Frontal cortex (tissue), 4 donors: ENCODE measurements at places on chromosomes 4 and X.
A peak's percentile ranks its signal among the peaks of the same experiment; 100 is the strongest.

DNA sequence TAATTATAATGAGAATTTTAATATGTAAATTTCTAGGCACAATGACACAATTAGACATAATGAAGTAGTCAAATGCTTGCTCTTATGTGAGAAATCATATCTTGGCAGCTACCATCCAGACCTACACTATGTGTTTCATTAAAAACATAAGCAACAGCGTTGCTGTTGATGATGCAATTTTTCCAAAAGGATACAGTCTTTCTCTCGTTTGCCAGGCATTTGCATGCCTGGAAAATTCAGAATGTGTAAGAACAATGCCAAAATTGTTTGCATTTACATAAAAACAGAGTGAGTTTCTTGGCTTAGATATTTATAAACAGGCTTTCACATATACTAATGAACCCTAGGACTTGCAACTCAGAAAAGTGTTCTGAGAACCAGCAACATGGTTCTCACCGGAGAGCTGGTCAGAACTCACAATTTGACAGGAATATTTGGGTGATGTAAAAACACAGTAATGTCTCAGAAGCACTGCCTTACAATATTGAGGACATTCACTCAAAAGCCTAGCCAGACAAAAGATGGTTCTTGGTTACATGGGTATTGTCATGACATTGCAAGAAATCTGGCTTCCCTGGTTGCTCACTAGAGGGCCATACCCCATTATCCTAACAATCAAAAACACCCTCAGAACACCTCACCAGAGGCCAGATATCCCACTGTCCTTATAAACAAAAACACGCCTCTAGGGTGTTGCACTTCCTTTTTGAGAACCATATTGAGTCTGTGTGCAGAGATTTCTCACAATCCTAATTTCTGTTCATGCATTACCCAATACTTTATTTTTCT is 1029.0 kb upstream of the AGA start:
- no peak for DNase-seq

DNA sequence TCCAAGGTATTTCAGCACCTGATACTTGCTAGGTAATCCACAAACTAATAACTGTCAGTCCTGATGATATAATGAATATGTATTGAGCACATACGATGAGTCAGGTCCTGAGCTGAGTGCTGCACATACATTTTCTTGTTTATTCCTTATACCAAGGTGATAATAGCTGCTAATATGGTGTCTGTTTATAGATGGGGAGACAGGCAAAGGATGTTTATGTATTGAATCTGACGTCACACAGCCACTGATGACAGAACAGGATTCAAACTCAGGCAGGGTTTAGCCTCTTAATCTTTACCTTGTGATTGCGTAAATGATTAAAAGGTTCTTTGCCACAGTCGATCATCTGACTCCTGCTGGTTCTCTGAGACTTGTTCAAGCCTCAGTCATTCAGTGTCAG is 609.9 kb upstream of the CPEB2 start:
- no peak for DNase-seq

GRCh38 chr4:79292008-79292407 is 33.9 kb downstream of the NAA11 start:
- no peak for DNase-seq

- peak; percentile 46 for DNase-seq
These were observed 25.5 kb downstream of the IRF2 start for GRCh38 chr4:184448821-184449220.

DNA sequence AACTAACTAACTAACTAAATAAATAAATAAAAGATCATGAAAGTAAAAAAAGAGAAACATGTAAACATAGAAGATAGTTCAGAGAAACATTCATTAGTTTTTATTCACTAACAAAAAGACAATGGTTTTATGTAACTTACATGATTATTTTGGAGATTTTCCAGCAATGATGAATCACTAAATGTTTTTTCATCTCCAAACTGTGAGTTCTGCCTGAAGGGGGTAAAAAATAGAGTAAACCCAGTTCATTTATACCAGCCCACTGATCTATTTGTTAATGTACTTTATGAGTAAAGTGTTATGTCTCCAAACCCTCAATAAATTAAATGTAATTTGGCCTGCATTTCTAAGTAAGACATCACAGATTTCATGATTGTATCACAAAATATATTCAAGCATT is 101.1 kb downstream of the ATP8A1 start:
- DNase-seq: no peak

DNA sequence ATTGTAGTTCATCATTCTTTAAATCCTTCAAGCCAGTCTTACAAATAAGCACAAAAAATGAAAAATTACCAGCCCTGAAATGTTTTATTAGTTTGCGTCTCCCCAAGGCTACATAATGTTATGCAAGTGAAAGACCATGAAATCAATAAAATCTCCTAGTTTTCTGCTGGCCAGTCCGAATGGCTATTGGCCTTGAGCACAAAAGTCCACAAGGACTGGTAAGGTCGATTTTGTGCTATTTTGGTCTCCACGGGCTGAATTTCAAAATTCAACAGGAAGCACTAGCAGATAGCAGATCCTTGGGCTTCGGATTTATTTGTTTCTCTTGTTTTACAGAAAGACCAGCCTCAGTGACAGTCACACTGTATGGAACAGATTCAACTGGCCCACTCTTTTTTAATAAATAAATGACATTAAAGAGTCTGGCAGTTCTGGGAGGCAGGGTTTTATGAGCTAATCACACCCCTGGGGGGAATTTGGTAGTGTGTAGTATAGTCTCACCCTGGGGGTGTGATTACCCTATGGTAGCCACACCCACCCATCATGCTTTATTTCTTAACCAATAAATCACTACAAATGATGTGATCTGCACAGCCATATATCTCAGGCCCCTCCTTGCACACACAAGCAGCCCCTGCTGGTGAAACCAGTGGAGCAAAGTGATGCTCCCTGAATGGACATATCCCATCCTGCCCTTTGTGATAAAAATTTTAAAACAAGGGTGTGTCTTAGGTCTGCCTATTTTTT is 51.1 kb upstream of the TMEM33 start:
- DNase-seq: no peak

- DNase-seq: no peak
These were observed 163.2 kb upstream of the INTU start for GRCh38 chr4:127469542-127469941.

DNA sequence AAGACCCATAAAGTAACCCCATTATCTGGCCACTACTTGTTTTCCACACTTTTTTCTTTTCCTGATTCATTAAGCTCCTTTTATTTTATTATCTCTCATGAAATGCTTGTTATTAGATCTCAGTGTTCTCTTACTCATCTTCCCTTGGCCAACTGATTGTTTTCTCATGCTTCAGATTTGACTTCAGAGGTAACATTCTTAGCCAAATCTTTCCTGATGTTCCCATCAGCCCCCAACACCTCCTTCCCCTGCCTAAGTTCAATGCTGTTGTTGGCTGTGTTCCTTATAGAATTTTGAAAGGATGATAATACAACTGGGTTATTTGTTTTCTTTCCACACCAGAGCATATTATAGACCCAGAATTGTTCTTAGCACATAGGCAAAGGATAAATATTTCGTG is 75.6 kb downstream of the BMPR1B start:
- DNase-seq: no peak

DNA sequence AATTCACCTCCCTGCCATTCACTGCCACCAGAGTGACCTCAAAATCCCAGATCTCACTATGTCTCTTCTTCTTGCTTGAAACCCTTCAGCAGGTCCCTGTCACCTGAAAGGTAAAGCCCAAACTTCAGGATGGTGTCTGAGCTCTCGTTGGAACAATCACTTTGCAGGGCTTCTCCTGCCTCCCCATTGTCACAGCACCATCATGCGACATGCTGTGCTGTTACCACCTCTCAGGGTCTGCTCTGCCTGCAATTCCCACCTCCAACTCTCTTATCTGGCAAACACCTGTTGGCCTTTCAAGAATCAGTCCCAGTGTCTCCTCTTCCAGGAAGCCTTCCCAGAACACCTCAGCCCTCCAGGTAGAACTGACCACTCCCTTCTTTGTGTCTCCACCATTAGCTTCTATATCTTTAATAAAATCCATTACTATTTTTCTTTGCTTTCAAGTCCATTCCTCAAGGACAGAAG is 46.2 kb downstream of the SEL1L3 start:
- DNase-seq: no peak

GRCh38 chr4:167715176-167715575 is 377.2 kb upstream of the ANXA10 start:
- DNase-seq: no peak

DNA sequence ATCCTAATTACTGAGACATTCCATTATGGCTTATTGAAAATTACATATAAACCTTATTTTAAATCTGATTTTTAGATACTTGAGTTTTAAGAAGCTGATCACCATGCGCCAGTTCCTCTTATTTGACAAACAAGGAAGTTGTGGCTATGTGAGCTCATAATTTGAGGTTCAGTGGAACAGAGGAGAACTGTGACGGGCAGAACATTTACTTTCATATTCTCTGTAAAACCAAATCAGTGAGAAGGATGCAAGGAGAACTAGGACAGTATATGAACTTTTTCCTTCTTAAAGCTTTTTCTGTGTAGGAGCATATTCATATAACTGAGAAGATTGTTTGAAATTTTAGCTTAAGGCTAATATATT is 25.3 kb downstream of the STIM2 start:
- DNase-seq: no peak

GRCh38 chr4:138308356-138308755 is 66.2 kb upstream of the SLC7A11 start:
- DNase-seq: no peak

GRCh38 chr4:6788123-6788522 is 5.6 kb downstream of the KIAA0232 start:
- DNase-seq: no peak

DNA sequence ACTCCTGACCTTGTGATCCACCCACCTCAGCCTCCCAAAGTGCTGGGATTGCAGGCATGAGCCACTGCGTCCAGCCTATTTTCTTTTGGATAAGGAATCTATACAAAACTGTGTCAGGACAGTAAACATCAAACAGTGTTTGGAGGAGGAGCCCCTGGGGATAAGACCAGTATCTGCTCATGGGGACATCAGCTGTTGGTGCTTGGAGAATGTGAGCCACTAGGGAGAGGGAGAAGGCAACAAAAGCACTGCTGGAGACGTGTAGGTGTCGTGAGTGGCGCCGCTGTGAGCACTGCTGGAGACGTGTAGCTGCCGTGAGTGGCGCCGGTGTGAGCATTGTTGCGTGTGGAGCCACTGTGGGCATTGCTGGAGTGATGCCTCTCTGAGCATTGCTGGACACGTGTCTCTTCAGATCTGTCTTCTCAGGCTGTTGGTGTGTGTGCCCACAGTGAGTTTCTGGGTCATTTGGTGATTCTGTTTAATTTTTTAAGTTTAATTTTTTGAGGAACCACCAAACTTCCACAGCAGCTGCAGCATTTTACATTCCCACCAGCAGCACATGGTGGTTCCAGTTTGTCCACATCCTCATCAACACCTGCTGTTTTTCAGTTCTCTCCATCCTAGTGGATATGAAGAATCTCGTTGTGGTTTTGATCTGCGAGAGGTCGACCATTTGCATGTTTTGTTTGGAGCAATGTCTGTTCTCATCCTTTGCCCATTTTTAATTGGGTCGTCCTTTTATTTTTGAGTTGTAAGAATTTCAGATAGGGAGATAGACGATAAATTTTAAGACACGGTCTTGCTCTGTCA is 19.0 kb downstream of the DGKQ start:
- DNase-seq: no peak

DNA sequence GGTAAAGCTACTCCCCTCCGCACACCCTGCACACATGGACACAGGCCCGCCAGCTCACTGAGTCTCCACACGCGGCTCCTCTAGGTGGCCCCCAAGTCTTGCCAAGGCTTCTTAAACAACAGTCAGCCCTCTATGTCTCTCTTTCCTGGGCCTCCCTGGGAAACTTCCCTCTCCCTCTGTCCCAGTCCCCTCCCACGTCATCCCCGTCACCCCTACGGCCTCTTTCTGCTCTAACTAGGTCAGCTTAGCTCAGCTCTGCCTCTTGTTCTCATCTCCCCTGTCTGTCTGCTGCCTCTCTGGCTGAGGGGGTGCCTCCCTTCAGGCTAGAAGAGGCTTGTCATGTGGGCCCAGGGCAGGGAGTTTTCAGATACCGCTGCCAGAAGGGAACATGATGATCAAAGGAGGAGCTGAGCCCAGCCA is 38.8 kb downstream of the SEPTIN6 start:
- DNase-seq: peak; percentile 48

- DNase-seq: no peak
These were observed 262.2 kb downstream of the ARHGAP10 start for GRCh38 chr4:147994076-147994475.

- no peak for DNase-seq
These were observed 239.7 kb downstream of the QDPR start for GRCh38 chr4:17272154-17272553.

DNA sequence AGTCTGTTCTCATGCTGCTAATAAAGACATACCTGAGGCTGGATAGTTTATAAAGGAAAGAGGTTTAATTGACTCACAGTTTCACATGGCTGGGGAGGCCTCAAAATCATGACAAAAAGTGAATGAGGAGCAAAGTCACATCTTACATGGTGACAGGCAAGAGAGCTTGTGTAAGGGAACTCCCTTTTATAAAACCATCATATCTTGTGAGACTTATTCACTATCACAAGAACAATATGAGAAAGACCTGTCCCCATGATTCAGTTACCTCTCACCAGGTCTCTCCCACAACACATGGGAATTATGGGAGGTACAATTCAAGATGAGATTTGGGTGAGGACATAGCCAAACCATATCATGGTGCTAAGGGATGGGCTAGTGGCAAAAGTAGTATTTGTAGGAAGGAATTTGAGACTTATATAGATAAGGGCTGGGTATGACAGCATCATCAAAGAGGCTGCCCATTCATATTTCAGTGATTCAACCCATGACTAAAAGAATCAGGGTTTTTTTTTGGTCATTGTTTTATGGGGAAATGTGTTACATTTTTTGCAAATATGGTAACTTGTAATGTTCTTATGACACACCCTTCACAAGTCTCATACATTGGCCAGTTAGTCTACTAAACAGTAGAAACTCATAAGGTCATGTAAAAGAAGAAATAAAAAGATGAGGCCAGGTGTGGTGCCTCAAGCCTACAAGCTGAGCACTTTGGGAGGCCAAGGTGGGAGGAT is 34.7 kb downstream of the NUP62CL start:
- DNase-seq: no peak

DNA sequence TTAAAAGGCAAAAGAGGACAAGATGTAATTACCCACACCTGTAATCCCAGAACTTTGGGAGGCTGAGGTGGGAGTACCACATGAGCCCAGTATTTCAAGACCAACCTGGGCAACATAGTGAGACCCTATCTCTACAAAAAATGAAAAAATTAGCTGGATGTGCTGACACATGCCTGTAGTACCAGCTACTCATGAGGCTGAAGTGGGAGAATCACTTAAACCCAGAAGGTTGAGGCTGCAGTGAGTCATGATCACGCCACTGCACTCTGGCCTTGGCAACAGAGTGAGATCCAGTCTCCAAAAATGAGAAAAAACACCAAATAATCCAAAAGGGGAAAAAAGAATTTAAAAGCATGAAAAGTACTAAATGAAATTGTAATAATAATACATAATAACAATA is 30.8 kb downstream of the NR0B1 start:
- DNase-seq: no peak

GRCh38 chr4:22502895-22503814 is 12.7 kb downstream of the ADGRA3 start:
- DNase-seq: no peak
